ENCODE measurements at places on chromosomes 5 and 9.

DNA sequence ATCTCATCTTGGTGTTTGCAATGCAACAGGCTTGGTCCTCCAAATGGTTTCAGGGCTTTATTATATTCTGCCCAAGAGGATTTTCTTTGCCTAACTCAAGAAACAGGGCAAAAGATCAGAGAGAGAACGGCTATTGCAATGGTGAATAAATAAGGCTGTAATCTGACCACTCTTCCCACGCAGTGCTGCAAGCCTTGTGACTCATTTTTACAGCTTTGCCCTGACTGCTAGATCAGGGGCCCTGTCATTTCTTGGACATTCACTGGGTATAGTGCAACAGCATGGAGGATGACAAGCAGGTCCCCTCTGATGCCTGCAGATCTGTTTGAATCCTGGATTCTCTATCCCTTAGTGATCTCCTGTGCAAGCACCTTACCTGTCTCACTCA is 459.1 kb downstream of the EBF1 start:
- DNase-seq, result no peak

DNA sequence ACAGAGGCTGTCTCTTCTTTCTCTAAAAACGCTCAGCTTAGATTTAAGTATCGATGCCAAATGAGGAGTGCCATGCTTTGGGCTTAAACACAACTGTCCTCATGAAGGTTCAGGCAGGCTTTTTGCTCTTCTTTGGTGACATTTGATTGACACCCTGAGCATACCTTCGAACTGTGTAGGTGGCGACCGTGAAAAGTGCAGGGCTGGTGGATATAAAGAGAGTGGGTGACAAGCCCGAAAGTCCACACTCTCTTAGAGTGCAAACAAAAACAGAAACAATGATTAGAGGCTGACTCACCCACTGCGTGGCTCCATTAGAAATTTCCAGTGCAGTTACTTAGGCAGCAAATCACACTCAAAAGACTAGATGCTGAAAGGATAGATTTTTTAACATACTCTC is 141.7 kb downstream of the SYK start:
- no peak for DNase-seq

GRCh38 chr9:27548055-27548741 is 18.6 kb upstream of the MOB3B start:
- no peak for DNase-seq

GRCh38 chr5:175340180-175340579 is 103.8 kb downstream of the DRD1 start:
- DNase-seq, result no peak

GRCh38 chr9:129232839-129233591 is 55.0 kb upstream of the IER5L start:
- no peak for DNase-seq

GRCh38 chr5:148962761-148963324 is 100.0 kb downstream of the SH3TC2 start:
- no peak for DNase-seq

GRCh38 chr5:150215979-150216944 is 26.4 kb downstream of the SLC6A7 start:
- no peak for DNase-seq

- DNase-seq, result no peak
Measured at GRCh38 chr9:79687131-79687447, 115.3 kb downstream of the TLE4 start.

DNA sequence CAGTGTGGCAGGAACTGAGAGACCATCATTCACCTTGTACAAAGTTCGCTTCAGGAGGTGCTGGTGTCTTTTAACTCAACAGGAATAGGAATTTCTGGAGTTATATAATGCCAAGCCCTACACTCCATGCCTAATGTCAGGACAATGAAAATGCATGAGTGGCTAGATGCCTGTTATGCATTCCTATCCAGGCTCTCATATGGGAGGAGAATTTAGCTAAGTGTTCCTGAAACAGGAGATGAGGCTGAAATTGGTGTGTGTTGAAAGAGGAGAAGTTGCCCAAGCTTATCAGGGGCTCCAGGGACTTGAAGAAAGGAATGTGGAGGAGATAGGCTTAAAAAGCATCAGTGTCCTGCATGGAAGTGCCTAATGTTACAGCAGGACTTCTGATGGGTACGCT is 26.8 kb upstream of the PRUNE2 start:
- DNase-seq, result no peak

GRCh38 chr5:175743676-175744210 is 85.9 kb downstream of the HRH2 start:
- no peak for DNase-seq

DNA sequence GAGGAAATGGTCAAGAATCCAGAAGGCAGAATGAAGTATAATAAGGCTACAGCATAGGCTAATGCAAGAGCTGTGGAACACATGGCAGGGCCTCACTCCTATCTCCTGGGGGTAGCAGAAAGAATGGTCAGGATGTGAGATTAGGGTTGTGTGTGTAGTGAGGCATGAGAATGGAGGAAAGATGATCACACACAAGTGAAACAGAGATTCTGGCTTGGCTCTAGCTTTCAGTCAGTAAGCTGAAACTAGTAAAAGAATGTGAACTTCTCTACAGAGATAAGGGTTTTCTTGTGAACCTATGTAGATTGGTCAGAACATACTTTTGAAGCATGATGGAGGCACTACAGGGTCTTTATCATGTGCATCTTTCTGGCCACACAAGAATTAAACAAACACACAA is 298.8 kb downstream of the ASTN2 start:
- DNase-seq, result no peak

DNA sequence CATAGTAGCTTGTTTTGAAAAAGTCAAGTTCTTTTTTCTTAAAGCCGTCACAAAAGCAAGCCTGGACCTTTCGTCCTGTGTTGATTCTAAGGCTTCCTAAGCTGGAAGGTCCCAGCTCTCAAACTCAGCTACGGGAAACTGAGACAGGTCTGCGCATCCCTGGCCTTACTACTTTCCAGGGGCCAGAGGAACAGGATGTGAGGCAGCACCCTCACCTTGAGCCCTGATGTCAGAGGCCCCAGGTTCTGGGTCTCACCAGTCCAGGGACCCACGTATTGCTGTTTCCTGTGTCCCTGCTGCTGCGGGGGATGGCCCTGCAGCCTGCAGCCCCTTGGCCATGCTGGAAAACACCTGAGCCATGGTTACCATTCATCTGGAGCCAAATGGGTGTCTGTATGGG is 123.9 kb downstream of the COL23A1 start:
- no peak for DNase-seq

DNA sequence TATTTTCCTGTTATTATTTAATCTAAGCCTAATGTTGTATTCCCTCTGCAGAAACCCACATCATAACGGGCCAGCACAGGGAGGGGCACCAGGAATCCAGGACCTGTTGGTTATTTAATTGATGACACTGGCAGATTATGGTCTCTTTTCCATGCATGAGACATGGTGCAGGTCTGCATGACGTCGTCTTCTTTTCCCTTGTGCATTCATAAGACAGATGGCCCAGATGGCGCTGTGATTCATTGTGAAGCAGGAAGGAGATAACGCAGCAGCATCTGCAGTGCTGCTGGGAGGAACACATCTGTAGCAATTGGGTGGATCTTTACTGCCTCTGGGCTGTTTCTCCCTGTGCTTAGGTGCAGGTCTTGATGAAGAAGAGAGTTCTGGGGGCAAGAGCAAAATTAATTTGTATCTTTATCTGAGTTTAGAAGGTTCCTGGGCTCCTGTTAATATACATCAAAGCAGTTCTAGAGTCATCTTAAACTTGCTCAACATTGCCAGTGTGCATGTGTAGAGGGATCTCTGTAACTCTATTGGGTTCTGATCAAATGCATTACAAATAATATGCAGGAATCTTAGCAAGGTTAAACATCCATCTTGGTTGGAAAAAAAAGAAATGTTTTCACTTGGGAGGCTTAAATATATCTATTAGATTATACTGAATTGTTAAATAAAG is 176.1 kb downstream of the PCSK1 start:
- DNase-seq, result no peak

DNA sequence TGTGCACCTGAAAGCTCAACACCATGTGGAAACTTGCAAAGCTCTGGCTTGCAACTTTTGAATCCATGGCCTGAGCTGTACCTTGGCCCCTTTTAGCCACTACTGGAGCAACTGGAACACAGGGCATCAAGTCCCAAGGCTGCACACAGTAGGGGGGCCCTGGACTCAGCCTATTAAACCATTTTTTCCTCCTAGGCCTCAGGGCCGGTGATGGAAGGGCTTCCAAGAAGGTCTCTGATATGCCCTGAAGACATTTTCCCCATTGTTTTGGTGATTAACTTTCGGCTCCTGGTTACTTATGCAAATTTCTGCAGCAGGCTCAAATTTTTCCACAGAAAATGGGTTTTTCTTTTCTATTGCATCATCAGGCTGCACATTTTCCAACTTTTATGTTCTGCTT is 22.7 kb upstream of the PRLR start:
- no peak for DNase-seq

- no peak for DNase-seq
Measured at GRCh38 chr5:140628711-140629110, 4.3 kb downstream of the CD14 start.

- no peak for DNase-seq
Measured at GRCh38 chr5:169450464-169450863, 133.1 kb upstream of the SPDL1 start.

GRCh38 chr9:34592895-34593601 is 3.5 kb upstream of the CNTFR start:
- DNase-seq, result no peak

- no peak for DNase-seq
Measured at GRCh38 chr5:107247427-107247826, 423.3 kb downstream of the EFNA5 start.

DNA sequence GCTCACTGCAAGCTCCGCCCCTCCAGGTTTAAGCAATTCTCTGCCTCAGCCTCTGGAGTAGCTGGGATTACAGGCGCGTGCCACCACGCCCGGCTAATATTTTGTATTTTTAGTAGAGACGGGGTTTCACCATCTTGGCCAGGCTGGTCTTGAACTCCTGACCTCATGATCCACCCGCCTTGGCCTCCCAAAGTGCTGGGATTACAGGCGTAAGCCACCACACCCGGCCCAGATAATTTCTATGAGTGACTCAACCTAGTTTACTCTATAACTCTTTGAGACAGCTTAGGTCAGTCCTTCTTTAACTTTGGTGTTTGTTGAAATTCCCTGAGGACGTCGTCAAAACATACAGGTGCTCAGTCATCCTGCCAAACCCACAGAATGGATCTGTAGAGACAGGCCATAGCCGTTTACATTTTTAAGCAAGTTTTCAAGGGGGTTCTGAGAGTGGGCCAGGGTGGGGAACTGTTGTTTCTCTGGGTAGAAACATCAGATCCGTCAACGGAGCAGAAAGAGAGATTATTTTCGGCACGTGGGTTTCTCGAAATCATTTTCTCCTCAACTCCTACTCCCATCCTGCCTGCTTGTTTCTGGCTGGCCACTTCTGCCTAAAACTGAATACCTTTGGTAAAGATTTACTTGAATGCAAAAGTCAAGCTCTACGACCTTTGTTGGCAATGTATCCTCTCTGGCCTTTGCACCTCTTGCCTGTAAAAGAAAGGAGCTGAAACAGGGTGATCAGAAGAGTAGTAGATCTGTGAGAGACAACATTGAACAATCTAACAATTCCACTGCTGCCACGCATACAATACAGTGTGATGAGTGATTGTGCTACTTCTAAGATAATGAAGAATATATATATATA is 6.0 kb upstream of the BOD1 start:
- no peak for DNase-seq

- no peak for DNase-seq
Measured at GRCh38 chr5:73442231-73442811, 6.3 kb downstream of the FOXD1 start.

GRCh38 chr5:133814152-133814551 is 154.3 kb downstream of the C5orf15 start:
- DNase-seq, result no peak

GRCh38 chr5:144135113-144135762 is 35.2 kb downstream of the YIPF5 start:
- DNase-seq, result no peak

GRCh38 chr5:36200513-36200912 is 41.2 kb downstream of the NADK2 start:
- DNase-seq, result no peak

DNA sequence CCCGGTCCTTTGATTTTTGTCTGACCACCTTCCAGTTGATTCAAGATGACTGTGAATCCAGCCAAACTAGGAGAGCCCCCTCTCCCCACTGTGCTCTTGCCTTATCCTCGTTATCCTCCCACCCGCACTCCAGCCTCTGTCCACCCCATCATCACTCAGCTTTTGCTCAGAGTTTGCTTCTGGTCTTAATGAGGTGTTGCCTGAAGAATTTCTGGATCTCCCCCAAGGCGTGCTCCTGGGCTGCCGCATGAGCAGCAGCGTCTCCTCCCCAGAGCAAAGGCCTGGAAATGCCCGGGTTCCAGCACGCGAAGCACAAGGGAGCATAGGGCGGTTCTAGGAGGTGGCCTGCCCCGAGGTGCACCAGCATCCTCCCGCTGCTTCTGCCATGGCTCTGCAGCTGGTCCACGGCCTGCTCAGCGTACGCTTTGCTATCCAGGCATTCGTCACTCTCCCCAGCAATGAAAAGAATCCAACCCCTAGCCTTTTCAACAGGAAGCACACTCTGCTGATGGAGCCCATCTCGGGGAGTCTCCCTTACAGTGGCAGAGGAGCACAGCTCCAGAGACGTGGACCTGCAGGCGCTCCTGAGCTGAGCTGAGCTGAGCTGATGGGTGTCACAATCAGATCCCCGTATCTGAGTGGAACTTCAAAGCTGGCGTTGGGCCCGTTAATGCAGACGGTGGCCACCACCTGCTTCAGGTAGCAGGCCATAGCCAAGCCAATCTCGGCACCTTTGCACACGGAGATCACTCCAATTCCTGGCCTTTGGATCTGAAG is 50.7 kb downstream of the BAAT start:
- DNase-seq, result no peak

DNA sequence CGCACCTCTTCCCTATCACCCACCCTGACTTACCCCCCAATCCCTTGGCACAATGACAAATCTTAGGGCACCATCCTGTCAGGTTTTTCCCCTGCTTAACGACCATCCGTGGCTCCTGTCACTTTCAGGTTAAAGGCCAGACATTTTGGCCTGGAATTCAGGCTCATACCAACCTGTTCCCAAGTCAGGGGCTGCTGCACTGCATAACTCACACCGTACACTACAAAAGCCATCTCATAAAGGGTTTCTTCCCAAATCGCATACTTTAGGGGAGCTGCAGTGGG is 7.5 kb upstream of the AKNA start:
- no peak for DNase-seq

GRCh38 chr9:5492965-5493678 is 17.2 kb upstream of the PDCD1LG2 start:
- DNase-seq, result no peak

DNA sequence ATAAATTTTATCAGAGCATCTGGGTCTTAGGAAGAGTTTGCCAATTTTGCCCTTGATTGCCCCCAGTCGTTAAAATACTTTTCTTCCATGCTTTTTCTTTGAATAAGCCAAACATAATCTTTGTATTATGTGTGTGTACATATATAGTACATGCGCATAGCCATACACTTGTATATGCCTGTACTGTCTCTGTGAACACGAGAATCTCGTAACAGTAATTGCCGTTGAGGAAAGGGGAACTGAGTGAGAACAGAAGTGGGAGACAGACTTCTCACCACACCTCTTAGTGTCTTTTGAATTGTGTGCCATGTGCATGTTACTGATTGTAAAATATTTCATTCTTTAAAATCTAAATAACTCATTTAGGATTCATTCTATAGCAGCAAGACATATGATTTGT is 79.6 kb upstream of the GRHPR start:
- DNase-seq, result no peak

Measured in CD4-positive, alpha-beta T cell treated with Interleukin-6 for 4 hours (primary cell).